T-helper 2 cell (primary cell): ENCODE measurements at places on chromosomes 7 and 10.

GRCh38 chr7:42878303-42878702 lies 33.6 kb downstream of the C7orf25 start:
- no peak for DNase-seq

DNA sequence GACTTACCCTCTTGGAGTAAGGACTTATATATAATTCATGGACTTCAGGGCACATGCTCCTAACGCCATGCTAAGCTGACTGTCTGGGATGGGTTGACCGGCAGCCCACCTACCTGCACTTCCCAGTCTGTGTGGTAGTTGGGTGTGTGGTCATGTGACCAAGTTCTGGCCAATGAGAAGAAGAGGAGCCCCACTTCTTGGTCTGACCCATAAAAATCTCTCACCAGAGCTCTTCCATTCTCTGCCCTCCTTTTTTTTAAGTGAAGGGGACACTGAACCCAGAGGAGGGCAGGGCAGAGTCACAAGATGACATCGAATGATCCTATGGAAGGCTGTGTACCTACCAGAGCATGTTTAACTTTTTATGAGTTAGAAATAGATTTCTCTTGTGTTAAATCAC lies 370.1 kb downstream of the FRMD4A start:
- no peak for DNase-seq

DNA sequence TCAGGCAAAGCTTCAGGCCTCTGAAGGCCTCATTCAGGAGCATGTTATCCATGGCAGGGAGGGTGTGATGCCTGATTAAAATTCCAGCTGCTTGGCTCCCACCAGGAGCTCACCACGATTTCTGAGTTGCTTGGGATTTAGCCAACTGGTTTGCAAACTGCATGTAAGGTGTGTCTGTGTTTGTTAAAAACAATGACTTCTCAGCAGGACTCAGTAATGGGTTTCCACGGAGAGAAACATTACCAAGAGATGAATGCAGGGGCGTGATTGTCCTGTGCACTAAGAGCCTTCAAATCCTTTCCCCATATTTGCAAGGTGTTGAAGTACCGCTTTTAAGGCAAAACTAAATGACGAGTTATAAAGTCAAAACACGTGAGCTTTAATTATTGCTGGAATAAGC lies 88.8 kb upstream of the BTBD16 start:
- DNase-seq, result no peak

DNA sequence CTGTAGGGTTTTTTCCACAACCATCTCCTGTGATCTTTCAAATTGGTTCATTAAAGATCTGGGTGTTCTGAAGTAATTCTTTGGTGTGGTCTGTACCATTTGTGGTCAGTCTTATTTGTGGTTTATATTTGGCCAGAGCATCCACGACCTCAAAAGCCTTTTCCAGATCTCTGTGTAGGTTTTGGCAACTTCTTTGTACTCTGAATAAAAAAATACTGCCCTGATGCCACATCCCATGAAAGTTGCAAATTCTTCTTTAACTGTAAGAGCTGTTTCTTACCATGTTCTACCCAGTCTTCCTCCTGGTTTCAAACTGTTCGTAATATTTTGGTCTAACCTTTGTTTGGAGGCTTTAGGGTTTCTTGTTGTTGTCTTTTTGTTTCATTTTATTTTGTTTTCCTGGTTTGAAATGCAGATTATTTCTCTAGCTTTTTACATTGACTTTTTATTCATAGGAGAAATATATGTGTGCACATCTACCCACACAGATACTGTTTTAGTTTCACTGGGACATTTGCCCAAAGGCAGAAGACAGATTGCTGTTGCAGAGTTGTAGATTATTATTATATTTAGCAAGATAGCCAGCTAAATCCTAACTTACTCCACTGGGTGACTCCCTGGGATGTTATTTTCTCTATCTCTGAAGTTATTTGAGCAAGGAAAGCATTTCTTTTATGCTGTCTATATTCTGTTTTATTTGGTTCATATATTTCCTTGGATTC lies 123.2 kb upstream of the SAMD8 start:
- DNase-seq, result no peak

GRCh38 chr10:89633484-89633883 lies 11.6 kb downstream of the PANK1 start:
- no peak for DNase-seq

GRCh38 chr10:43253461-43254198 lies 13.2 kb downstream of the RASGEF1A start:
- no peak for DNase-seq
